ENCODE measurements at places on chromosomes 6 and 20. TPM values are rescaled to one million over a fixed set of nuclear protein-coding genes. Genes with fewer than 3 reads are reported as not detected.

The CST2 gene
- not detected for total RNA-seq

The DEFB132 gene
- total RNA-seq: not detected

The HUS1B gene
- not detected for total RNA-seq

The EYS gene
- not detected for total RNA-seq

DNA sequence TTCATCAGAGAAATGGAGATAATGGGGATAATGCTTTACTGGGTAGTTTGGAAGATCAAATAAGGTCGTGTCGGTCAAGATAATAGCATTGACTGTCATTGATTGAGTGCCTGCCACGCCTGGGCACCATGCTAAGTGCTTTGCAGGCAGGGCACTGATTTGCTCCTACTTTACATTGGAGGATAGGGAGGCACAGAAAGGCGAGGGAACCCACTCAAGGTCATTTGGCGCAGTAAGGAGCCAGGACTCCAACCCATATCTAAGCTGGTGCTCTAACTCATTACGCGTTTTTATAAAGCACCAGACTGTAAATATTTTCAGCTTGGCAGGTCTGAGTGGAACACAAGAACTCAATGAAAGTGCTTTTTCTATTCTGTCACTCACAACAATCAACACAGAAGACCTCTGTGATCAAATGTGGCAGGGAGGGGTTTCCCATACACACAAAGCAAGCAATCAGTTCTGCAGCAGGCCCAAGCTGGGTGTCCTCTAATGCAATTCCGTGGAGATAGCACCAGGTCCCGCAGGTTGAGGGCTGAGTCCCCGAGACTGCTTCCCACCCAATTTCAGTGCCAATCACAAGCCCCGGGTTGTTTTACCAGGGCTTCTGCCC, 373.6 kb downstream of the CDH26 start:
- H3K4me1 ChIP-seq: no peaks in the 10 kb centered on the region
- H3K27ac ChIP-seq: no peak overlapping the region
- H3K4me3 ChIP-seq: no peak overlapping the region
- no peaks in the 10 kb centered on the region for H3K36me3 ChIP-seq
- H3K27me3 ChIP-seq: no peaks in the 10 kb centered on the region
- no peak for DNase-seq

All from heart right ventricle (tissue), 16 donors.